Naive thymus-derived CD8-positive, alpha-beta T cell (primary cell): ENCODE measurements at places on chromosomes 5 and 9. TPM values are rescaled to one million over a fixed set of nuclear protein-coding genes. Genes with fewer than 3 reads are reported as not detected.
A peak's percentile ranks its signal among the peaks of the same experiment; 100 is the strongest.

Gene SHLD3
- 7.8 TPM for total RNA-seq

Gene SNAPC4
- total RNA-seq = 13.7 TPM

DNA sequence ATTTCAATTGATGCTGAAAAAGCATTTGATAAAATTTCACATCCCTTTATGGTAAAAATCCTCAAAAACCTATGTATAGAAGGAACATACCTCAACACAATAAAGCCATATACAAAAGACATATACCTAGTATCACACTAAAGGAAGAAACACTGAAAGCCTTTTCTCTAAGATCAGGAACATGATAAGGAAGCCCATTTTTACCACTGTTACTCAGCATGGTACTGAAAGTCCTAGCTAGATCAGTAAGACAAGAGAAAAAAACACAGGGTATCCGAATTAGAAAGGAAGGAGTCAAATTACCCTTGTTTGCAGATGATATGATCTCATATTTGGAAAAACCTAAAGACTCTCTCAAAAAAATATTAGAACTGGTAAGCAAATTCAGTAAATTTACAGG, 350.2 kb upstream of the PDE4D start:
- peaks cover 1% of the 10 kb centered on the region for H3K27me3 ChIP-seq
- H3K27ac ChIP-seq = no peak overlapping the region
- H3K36me3 ChIP-seq = no peaks in the 10 kb centered on the region
- no peak for DNase-seq
- no peaks in the 10 kb centered on the region for H3K4me1 ChIP-seq

- no peaks in the 10 kb centered on the region for H3K36me3 ChIP-seq
- H3K4me3 ChIP-seq = no peak overlapping the region
- no peaks in the 10 kb centered on the region for H3K27me3 ChIP-seq
- no peaks in the 10 kb centered on the region for H3K4me1 ChIP-seq
- no peak overlapping the region for H3K27ac ChIP-seq
Observed at GRCh38 chr5:145341842-145342241, 493.3 kb downstream of the PRELID2 start.

DNA sequence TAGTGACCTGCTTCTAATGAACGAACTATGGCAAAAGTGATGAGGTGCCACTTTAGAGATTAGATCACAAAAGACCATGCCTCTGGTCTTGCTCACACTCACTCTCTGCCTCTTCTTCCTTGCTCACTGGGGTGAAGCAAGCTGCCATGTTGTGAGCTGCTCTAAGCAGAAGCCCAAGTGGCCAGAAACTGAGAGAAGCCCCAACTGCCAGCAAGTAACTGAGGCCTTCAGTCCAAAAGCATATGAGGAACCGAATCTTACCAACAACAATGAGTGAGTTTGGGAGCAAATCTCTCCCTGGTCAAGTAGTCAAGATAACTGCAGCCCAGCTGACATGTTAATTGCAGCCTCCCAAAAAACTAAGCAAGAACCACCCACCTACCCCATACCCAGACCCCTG, 126.0 kb upstream of the ACO1 start:
- no peak overlapping the region for H3K4me3 ChIP-seq
- H3K4me1 ChIP-seq = no peaks in the 10 kb centered on the region
- no peaks in the 10 kb centered on the region for H3K36me3 ChIP-seq
- H3K27ac ChIP-seq = no peak overlapping the region
- no peak for DNase-seq

- H3K36me3 ChIP-seq = no peaks in the 10 kb centered on the region
- no peaks in the 10 kb centered on the region for H3K4me1 ChIP-seq
- no peak overlapping the region for H3K4me3 ChIP-seq
- no peaks in the 10 kb centered on the region for H3K27me3 ChIP-seq
- DNase-seq = no peak
- no peak overlapping the region for H3K27ac ChIP-seq
Observed at GRCh38 chr5:59798862-59799667, 94.5 kb downstream of the PDE4D start.

GRCh38 chr5:65708145-65708544, 13.8 kb downstream of the SGTB start:
- no peaks in the 10 kb centered on the region for H3K27me3 ChIP-seq
- H3K4me3 ChIP-seq = no peak overlapping the region
- DNase-seq = no peak
- peaks cover 94% of the 10 kb centered on the region for H3K36me3 ChIP-seq
- no peak overlapping the region for H3K27ac ChIP-seq

- no peaks in the 10 kb centered on the region for H3K27me3 ChIP-seq
- peaks cover 54% of the 10 kb centered on the region for H3K4me1 ChIP-seq
- peak overlapping the region; percentile 98 for H3K27ac ChIP-seq
- peaks cover 19% of the 10 kb centered on the region for H3K36me3 ChIP-seq
- peak; percentile 24 for DNase-seq
Observed at GRCh38 chr5:116084287-116084691, 536 bp upstream of the COMMD10 start.

GRCh38 chr5:36703245-36703860, 96.9 kb downstream of the SLC1A3 start:
- no peak overlapping the region for H3K27ac ChIP-seq
- H3K4me1 ChIP-seq = no peaks in the 10 kb centered on the region
- peaks cover 31% of the 10 kb centered on the region for H3K36me3 ChIP-seq
- DNase-seq = no peak
- no peaks in the 10 kb centered on the region for H3K27me3 ChIP-seq
